Activated CD4-positive, alpha-beta T cell treated with anti-CD3 and anti-CD28 coated beads for 48 hours (primary cell): ENCODE measurements at places on chromosomes 2 and 18.
A peak's percentile ranks its signal among the peaks of the same experiment; 100 is the strongest.

GRCh38 chr2:226877491-226877890, 41.6 kb downstream of the RHBDD1 start:
- no peak for DNase-seq

DNA sequence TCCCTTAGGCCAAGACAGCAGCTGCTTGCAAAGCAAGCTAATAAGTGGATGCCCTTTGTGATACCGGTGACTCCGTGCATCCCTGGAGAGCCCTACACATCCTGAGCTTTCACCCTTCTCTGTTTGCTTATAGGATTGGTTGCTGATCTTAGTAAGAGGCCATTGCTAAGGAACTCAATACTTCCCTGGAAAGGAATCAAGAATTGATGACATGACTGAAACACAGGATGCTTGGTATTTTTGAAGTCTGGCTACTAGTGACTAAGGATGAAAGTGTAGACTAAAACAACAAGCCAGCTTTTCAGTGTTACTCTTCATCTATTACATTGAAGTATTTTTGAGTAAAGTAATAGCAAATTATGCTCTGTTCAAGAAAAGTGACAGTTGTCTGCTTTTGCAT, 123.0 kb upstream of the SERPINE2 start:
- DNase-seq = no peak

DNA sequence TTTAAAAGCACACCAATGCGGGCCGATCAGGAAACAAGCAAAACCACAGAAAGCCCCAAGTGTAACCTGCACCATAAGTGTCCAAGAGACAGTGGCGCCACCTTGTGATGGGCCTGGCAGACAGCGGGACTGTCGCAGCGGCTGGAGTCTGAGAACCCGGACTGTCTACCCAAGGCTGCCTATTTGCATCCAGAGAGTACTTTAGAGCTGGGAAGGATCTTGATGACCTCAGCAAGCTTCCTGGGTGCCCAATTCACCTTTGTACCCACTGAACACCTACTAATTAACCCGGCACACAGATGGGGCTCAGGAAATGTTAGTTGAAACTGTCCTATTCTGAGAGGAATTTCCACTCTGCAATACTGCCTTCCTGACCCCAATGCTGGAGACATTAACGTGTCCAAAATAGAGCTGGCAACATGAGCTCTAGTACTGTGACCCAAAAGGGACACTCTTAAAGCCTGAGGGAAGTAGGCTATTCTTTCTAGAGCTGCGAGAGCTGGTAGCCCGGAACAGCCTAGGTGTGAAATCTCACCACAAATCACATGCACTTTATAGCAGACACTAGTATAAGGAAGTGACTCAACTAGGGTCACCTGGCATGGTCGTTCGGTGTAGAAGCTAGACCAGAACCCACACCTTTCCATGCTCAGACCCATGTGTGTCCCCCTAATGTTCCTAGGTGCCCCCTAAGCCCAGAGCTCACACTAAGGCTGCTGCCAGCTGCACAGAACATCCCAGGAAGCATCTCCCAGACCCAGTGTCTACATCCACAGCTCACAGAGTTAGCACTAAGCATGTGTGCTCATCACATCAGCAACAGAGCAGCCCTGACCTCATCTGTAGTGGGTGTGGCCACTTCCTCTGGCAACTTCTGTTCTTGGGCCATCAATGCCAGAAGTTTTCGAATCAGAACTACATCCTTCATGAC, 25.4 kb downstream of the POLR1A start:
- DNase-seq = peak; percentile 85

- DNase-seq = no peak
These were observed 11.5 kb downstream of the SPRED2 start for GRCh38 chr2:65420712-65421431.

DNA sequence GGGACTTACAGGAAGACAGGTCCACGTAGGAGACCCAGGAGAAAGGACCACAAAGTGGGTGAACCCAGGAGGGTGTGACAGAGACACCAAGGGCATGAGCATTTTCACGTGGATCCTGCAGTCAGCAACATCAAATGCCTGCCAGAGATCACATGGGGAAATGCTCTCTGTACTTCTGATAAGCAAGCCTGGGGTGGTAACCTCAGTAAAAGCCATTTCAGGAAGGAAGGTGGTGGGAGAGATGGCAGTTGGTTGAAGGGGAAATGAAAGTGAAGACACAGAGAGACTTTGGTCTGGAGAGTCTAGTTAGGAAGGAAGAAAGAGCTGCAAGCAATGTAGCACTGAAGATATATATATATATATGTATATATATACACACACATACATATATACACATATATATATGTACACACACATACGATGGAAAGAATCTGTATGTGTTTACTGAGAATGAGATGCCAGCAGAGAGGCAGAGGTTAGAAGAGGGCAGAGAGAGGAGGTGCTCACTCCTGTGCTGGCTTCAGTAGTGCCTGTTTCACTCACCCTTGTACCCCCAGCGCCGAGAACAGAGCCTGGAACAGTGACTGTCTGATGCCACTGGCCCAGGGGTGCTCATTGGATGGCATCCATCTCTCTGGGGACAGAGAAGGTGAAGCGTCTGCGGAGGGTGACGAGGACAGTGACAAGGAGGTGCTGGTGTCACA, 314.9 kb downstream of the AFF3 start:
- no peak for DNase-seq

DNA sequence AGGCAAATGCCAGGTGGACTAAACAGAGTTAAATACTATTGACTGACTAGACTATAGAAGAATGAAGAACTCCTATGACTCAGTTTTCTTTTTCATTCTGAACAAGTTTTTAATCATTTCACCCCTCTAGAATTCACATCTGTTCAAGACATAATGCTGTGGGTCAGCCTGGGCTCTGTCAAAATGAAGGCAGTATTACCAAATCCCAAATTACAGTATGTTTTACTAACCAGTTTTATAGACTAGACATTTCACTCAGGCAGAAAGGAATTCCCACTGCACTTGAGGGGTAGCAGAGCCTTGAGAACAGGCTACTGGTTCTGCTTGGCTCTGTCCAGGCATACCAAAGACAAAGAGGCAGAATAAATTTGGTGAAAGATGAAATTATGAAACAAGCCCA, 511.7 kb downstream of the EPHA4 start:
- DNase-seq = no peak

GRCh38 chr18:3760741-3761140, 310.8 kb downstream of the TGIF1 start:
- DNase-seq = no peak

DNA sequence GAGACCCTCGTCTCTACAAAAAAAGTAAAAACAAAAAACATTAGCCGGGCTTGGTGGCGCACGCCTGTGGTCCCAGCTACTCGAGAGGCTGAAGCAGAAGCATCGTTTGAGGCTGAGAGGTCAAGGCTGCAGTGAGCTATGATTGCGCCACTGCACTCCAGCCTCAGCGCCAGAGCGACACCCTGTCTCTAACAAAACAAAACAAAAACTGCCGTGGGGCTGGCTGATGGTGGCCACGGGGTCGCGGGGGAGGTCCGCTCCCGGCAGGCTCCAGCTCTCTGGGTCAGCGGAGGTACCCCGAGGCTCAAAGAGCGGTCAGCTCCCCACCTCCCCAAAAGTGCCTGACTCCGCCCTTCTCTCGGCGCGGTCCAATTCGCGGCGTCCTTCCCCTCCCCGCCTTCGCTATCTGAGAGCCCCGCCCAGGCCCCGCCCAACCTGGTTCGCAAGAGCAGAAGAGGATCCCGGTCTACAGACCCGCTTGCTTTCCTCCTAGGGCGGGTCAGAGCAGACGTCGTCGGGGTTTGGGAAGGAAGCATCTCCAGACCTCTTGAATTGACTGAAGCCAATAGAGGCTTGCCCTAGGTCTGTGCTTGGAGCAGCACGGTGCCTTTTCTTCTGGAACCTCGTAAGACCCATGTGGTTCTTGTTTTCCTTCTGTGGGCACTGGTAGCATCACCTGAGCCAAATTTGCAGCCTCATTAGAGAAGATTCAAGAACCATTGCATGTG, 7.8 kb downstream of the RAX start:
- peak; percentile 68 for DNase-seq

GRCh38 chr2:120976501-120977307, 241.0 kb downstream of the GLI2 start:
- DNase-seq = no peak

GRCh38 chr2:172404824-172405223, 22.6 kb upstream of the ITGA6 start:
- no peak for DNase-seq

DNA sequence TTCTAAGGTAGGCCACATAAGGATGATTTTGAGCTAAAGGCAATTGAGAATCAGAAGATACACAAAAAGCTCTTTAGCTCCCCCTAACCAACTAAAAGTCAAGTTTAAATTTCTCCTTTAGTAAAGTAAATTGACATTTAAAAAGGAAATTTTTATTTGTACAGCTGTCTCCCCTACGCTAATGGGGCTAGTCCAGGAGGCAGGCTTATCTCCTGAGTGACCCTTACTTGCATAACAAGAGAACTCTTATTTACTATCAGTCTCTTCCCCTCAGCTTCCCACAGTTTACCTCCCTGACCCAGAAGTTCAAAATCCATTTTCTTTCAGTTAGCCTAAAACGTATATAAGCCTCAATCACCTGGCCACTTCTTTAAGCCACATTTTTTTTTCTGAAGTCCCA, 1002.8 kb upstream of the NRXN1 start:
- no peak for DNase-seq

GRCh38 chr2:219009294-219009693, 16.1 kb upstream of the CRYBA2 start:
- no peak for DNase-seq

GRCh38 chr2:7971841-7972240, 710.0 kb upstream of the ID2 start:
- no peak for DNase-seq

GRCh38 chr2:19775315-19775714, 126.5 kb downstream of the TTC32 start:
- DNase-seq = no peak

DNA sequence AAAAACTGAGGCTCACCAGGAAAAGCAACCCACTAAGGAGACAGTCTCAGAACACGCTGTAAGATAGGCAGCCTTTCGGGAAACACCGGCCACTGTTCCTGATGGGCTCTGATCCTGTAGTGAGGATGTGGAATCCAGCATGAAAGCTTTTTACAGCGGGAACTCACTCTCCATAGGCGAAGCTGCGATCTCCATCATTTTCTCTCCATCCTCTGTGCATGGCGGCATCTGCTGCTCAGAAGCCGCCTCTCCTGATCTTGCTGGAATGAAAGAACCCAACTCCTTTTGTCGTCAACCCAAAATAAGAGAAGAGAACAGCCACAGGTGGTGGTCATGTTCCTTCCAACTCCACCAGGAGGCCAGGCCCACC, 49.9 kb downstream of the TMEM18 start:
- DNase-seq = no peak

- no peak for DNase-seq
These were observed 388.6 kb downstream of the PARD3B start for GRCh38 chr2:204933735-204934374.

- DNase-seq = no peak
These were observed 4.9 kb upstream of the IL1B start for GRCh38 chr2:112841295-112842044.

- DNase-seq = no peak
These were observed 304.3 kb downstream of the CDCA7 start for GRCh38 chr2:173658946-173659371.

DNA sequence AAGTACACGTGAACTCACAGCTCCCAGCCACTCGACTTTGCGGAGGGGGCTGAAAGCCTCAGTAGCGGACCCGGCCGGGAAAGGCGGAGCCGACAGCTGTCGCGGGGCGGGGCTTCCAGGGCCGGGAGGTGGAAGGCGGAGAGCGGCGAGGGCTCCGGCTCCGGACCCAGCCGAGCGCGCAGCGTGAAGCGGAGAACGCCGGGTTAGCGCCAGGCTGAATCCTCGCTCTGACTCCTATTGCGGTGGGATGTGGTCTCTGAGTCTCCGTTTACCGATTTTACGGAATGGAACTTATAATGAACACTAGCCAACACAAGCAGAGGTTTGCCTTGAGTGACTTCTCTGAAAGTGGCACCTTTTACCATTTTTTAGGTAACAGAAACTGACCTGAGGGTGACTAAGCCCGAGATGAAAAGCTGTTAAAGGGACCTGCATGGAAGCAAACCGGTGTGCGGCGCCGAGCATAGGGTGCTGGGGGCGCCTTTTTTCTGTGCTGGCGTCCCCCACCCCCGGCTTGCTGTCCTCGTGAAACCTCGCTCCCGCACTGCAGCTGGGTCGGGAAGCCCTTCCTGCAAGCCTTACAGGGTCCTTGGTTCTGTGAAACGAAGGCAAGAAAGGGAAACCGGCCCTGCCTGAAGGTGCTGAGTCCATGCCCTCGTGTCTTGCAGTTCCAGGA, 72.9 kb downstream of the EN1 start:
- DNase-seq = peak; percentile 55

DNA sequence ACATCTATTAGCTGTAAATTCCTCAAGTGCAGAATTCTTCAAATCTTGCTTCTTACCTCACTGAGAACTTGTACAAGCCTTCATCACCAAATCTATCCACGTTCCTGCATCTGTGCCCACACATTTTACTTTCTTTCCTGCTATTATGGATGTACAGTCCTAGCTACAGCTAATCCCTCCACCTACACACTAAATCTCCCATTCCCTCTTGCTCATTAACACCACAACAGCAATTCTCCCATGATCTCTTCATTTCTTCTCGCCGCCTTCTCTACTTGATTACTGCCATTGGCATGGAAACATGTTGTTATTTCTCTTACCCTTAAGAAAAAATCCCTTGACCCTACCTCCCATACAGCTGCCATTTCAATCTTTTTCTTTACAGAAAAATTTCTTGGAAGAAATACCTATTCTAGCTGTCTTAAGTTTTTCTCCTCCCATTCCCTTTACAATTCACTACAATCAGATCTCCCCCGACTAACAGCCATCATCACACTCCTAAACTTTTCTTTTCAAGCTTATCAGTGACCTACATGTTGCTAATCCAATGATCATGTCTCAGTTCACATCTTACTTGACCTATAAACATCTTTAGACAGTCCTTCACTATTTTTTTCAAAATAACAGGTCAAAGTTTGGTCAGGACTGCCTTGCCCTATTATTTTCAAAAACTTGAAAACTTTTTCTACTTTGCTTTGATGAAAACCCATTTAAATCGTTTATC, 41.0 kb downstream of the ROCK2 start:
- no peak for DNase-seq

GRCh38 chr2:224038830-224039079, 331 bp downstream of the SERPINE2 start:
- DNase-seq = no peak

- DNase-seq = no peak
These were observed 99.7 kb upstream of the REG3A start for GRCh38 chr2:79259296-79259695.
